GM04503 (cell line): ENCODE measurements at places on chromosomes 3 and 15.
A peak's percentile ranks its signal among the peaks of the same experiment; 100 is the strongest.

GRCh38 chr3:84959470-84960271 is 882 bp downstream of the CADM2 start:
- no peak for DNase-seq

DNA sequence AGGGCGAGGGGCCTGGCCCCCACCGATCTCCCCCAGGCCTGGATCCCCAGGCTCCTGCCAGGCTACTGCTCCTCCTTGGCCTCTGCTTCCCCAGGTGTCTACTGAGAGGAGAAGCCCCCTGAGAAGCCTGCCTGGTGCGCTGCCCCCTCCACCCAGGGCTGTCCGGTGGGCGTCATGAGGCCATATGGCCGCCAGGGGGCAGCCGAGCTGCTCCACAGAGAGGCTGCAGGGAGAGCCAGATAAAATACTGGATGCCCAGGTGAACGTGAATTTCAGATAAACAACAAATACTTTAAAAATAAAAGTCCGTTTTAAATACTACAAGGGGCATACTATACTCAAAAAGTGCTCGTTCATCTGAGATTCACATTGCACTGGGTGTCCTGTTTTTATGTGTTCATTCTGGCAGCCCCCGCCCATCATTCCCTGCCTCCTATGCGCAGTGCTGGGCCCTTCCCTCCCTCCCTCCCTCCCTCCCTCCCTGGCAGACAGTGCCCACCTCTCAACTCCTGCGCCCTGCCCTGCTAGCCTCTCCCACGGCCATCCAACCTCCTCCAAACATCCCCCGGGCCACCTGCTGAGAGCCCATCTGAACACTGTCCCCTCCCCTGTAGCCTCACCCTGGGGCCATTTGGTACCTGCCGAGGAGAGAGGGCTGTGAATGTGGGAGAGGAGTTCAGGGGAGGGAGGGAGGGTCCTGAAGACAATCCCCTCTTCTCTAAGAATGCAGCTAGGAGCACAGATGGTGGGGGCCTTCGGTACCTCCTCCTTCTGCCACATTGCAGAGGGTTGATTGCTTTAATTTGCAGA is 29.6 kb downstream of the PSTPIP1 start:
- DNase-seq, result no peak

DNA sequence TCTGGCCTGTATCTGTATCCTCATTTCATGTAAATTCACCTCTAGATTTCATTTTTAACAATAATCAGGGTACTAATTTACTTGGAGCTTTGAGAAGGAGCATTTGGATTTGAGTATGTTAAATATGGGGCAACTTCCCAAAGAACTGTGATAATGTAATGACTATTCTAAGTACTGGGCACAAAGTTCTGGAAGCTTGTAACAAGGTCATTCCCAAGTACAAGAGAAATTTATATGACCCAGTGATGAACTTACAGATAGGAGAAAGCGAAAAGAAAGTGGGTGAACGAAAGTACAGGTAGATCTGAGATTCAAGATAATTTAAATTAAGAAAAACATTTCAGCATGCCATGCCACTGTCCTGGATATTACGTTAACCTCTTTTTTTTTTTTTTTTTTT is 93.8 kb downstream of the MYO5A start:
- no peak for DNase-seq

GRCh38 chr15:50854601-50855490 is 53.6 kb upstream of the AP4E1 start:
- DNase-seq, result peak; percentile 11

DNA sequence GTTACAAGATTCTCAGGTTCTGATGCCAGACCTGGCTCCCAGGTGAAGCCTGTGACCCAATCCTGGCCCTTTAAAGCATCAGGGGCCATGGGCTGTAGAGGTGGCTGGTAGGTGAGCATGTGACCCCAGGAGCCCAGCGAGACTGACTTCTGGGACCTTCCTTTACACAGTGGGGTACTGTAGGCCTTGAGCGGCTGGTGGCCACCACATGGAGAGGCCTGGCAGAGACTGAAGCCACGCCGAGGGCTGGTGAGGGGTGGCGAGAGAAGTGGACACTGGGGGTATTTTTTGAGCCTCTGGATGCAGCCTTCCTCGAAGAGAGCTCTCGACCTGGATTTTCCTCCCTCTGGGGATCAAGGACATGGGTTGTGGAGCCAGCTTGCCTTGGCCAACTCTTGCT is 71.2 kb upstream of the ITGA11 start:
- DNase-seq, result no peak

DNA sequence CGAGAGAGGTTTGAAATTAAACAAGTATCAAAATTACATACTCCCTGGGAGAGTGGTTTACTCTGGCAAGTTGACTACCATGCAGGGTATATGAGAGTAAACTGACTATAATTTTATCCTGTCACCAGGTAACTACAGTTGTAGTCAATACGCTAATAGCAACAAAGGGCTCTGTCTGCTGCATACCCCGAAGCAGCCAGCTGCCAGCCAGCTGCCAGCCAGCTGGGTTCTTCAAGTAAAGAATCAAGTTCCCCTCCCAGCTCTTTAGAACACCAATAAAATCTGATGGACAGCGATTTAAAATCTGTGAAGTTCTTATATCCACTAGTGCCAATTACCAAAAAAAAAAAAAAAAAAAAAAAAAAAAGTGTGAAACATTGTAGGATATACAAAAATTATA is 417.7 kb upstream of the CFAP20DC start:
- DNase-seq, result no peak

- DNase-seq, result peak; percentile 40
Measured at GRCh38 chr3:39718674-39719595, 90.5 kb upstream of the MYRIP start.

DNA sequence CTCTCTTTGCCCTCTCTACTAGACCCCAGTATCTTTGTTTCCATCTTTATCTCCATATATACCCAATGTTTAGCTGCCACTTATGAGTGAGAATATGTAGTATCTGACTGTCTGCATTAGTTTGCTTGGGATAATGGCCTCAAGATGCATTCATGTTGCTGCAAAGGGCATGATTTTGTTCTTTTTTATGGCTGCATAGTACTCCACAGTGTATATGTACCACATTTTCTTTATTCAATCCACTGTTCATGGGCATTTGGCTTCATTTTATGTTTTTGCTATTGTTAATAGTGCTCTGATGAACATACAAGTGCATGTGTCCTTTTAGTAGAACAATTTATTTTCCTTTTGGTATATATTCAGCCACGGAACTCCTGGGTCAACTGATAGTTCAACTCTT is 671.5 kb upstream of the GRM7 start:
- no peak for DNase-seq

DNA sequence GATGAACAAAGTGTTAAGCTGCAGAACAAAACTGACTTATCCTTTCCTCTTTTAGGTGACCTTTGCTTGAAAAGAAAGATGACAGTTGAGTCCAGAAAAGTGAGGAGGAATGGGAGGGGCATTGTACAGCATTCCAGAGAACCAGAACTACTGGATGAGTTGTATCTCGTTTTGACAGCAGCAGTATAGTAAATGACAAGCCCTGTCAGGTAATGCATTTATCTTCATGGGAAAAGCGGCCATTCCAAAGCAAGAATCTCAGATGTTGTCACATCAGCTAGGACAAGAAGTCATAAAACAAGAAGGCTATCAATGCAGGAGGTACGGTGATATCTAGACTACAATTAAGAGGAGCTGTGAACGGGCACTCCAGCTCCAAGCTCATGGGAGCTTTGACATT is 421.5 kb downstream of the MAGI1 start:
- DNase-seq, result no peak

DNA sequence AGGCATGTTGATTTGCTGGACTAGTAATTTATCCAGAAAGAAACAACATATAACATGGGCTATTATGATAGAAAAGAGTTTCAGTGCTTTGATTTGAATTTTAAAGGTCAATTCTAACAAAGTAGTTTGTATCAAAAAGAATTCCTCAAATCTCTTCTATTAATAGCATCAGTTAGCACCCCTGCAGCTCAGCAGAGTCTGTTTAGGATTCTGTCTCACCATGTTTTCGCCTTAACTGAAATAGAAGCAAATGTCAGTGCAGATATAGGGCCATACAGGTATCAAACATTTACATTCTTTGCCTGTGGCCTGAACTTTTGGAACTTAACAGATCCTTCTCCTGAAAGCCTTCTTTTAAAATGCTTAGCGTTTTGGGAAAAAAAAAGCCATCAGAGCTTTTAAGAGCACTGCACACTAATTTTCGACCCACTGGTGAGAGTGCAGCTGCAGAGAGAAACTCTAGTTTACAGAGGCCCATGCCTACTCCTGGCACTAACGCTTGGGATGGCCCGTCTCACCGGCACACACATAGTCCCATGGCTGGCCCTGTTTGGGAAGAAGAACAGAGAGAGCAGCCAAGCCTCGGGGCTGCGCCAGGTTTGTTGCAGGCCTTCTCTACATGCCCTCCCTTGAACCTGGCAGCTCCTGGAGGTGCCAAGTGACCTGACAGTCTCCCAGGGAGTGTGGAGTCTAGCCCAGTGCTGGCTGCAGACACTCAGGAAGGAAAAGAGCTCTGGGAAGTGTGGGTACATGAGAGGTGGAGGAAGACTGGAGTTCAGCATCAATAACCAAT is 9.9 kb upstream of the PAQR9 start:
- DNase-seq, result no peak

GRCh38 chr15:71168166-71168834 is 53.0 kb downstream of the THSD4 start:
- DNase-seq, result no peak

DNA sequence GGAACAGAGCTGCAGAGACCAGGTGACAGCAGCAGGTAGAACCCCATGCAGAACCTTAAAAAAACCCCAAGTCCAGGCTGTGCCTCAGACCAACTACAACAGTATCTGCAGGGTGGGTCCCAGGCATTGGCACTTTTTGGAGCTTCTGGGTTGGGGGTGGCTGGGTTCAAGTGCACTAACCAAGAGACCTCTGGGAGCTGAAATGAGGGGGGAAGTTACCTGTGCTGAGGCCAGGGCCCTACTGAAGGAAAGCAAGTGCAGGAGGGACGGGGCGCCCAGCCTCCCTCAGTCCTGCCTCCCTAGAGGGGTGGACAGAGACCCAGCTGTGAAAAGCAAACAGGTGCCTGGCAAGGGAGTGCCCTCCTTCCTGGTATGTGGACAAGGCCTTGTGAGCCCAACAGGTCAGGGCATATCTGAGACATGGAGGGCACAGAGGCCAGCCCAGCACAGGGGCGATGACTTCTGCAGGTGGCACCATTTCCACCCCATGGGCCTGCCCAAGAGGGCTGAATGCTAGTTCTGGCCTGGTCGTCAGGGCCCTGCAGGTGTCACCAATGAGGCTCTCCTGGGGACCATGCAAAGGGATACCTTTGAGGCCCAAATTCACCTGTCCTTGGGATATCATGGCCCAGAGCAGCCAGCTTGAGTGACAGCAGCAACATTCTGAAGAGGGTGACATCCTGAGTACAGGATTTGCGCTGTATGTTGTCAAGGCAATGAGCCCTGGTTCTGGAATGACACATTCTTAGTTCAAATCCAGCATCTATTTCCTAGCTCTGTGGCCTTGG is 18.7 kb downstream of the CTSH start:
- no peak for DNase-seq

DNA sequence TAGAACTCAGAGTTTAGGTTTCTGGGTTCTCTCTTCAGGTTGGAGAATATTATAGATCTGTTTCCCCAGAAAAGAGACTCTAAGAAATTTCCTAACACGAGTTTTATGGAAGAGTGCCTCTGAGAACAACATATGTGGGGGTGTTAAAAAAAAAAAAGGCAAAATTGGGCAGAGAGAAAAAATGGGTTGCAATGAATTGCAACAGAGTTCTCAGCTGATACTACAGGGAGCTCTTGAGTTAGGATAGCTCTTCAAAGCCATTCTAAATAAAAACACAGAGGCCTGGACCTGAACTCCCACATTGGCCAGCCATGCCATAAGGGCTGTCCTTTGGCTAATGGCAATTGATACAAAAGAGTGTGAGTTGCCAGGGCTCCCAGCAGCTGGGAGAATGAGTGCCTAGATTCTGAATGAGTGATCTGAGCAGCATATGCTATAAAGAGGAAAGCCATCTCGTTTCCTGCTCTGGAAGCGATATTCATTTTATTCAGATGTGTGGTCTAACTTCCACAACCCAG is 20.1 kb upstream of the UBE2E2 start:
- no peak for DNase-seq

DNA sequence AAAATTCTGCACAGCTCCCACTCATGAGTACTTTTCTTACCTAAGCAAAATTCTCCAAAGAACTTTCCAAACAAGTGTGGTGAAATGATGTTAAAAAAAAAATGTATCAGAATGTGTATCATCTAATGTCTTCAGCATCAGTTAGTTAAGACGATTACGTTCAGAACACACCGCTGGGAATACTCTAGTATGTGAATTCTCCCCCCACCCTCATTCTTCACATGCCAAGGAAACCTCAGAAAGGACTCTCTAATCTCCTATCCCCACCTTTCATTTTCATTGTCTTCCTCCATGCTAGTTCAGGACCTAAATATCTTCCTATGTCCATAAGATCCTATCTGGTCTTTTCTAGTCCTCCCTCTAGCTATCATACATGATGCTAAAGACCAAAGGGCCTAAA is 457.4 kb downstream of the SHQ1 start:
- no peak for DNase-seq
